ENCODE measurements at places on chromosomes 12 and 14. TPM values are rescaled to one million over a fixed set of nuclear protein-coding genes. Genes with fewer than 3 reads are reported as not detected.

The CMA1 gene
- not detected for total RNA-seq

The CSRP2 gene
- total RNA-seq, result 2.8 TPM

The CCDC197 gene
- not detected for total RNA-seq

The GNB3 gene
- 1.4 TPM for total RNA-seq

The KICS2 gene
- 3.8 TPM for total RNA-seq

The PHETA1 gene
- total RNA-seq, result 7.5 TPM

The NAA30 gene
- total RNA-seq, result 35.4 TPM

The CLEC4E gene
- total RNA-seq, result not detected

The ADAM20 gene
- total RNA-seq, result 0.26 TPM

The HOXC10 gene
- not detected for total RNA-seq

The TEAD4 gene
- total RNA-seq, result 26.2 TPM

The CD163 gene
- total RNA-seq, result not detected

The ABCD4 gene
- total RNA-seq, result 43.5 TPM

The TAS2R9 gene
- total RNA-seq, result not detected

The OR10P1 gene
- not detected for total RNA-seq

The MYF5 gene
- not detected for total RNA-seq

The OVCH1 gene
- total RNA-seq, result 0.21 TPM
